ENCODE measurements at places on chromosomes 1 and 21.

- DNase-seq: no peak
Measured at GRCh38 chr1:232327899-232328298, 302.0 kb downstream of the SIPA1L2 start.

DNA sequence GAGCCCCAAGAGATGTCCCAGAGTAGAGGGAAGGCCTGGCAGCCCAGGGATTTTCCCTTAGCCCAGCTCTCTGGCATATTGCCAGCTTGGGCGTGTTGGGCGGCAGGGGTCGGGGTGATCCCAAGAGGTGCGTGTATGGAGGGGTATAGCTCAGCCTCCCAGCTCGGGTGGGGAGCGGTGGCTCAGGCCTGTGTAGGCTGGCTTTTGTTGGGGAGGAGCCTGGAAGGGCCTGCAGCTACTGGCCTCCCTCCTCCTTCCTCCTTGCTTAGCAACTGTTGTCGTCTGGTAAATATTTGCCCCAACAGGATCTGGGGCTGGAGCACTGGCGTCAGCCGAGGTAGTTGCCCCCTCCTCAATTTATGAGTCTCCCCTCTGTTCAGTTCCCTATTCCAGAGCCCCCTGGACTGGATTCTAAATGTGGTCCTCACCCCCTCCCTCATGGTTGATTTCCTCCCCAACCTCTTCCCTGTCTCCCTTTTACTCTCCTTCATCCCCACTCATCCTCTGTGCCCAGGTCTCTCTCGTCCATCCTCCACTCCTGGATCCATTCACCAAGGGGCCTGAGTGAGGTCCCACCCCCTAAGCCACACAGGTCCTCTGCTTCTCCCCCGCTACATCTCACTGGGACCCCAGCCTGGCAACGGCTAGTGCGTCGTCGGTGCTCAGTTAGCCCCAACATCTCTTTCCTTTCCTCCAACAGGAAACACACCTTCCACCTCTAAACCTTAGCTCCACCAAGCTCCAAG lies 10.3 kb upstream of the LMNA start:
- peak; percentile 63 for DNase-seq

DNA sequence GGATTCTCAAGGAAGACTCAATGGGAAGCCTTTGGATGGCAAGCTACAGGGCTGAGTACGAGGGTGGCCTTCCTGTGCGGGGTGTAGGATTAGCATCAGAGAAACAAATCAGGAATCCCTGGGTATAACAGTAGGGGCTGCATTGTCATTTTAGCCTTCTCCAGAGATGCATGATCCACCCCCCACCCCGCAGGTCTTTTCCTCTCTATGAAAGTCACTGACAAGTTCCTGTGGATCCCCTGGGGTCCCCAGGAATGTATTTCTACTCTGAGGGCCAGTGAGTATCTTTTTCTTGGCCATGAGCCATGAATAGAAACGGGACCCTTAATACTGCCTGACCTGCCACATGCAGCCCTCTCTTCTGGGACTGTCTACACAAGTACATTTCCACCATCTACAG lies 473.0 kb upstream of the VAMP3 start:
- DNase-seq: no peak

- DNase-seq: no peak
Measured at GRCh38 chr1:198672124-198672523, 33.3 kb downstream of the PTPRC start.

- no peak for DNase-seq
Measured at GRCh38 chr1:39671793-39672550, at the start of gene NT5C1A. TSS of gene NT5C1A (minus strand) at chr1:39672107. CDS start at chr1:39672038, 69 bp downstream.

GRCh38 chr1:55337801-55338447 lies 122.8 kb upstream of the USP24 start:
- DNase-seq: no peak

DNA sequence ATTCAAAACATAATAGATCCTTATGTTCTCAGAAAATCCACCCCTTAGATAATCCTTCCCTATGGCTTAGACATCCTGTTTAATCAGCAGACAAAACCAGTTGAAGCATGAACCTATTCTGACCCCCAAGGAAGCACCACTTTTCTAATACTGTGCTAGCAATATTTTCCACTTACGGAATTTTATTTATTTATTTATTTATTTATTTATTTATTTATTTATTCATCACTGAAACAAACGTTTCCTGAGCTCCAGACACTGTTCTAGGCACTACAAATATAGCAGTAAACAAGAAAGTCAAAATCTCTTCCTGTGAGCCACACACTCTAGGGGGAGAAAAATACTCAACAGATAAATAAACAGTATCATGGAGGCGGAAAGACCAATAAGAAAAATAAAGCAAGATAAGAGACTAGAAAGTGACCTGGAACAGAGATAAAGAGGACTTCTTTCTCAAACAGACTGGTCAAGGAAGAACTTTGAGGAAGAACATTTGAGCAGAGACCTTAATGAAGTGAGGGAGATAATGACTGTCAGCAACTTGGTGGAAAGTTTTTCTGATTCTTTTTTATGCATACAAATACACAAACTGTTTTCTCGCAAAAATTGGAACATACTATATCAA lies 145.5 kb upstream of the POGK start:
- no peak for DNase-seq

GRCh38 chr1:220497220-220497947 lies 30.6 kb upstream of the MARK1 start:
- no peak for DNase-seq

- DNase-seq: peak; percentile 32
Measured at GRCh38 chr1:243253211-243253925, 1.7 kb downstream of the CEP170 start.

DNA sequence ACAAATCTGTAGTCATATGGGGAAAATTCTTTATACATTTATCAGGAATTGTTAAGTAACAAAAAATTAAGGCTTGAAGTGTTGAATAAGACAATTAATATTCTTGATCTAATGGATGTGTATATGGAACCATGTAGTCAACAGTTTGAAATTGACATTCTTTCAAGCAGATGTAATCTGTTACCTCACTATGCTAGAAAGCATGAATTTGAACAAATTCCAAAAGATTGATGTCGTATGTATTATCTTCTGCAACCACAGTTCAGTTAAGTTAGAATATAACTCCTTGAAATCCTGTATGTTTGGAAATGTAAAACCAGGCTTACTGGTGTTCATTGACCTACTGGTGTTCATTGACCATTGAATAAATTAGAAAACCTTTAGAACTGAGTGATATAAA lies 16.1 kb downstream of the CCDC18 start:
- no peak for DNase-seq

DNA sequence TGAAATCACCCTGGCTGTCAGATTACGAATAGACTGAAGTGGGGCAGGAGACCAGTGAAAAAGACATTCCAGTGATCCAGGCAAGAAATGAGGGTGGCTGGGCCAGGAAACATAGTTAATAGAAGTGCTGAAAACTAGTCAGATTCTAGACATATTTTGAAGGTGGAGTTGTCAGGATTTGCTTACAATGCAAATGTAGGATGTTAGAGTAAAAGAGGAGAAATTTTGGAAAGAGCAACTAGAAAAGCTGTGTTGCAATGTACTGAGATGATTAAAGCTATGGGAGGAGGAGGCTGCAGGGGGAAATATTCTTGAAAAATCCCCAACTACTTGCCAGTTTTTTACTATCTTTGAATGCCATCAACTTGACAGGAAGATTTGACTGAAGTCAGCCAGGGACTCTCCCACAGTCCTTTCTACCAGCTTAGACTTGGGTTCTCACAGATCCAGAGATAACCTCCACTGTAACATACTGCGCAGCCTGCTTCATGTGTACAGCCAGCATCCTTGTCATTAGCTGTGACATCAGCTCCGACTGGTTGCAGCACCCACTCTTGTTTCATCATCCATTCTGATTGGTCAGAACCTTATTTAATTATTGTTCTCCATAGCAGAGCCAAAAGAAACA lies 109.7 kb downstream of the TSEN15 start:
- peak; percentile 13 for DNase-seq

GRCh38 chr21:25453524-25453923 lies 153.8 kb downstream of the MRPL39 start:
- no peak for DNase-seq

DNA sequence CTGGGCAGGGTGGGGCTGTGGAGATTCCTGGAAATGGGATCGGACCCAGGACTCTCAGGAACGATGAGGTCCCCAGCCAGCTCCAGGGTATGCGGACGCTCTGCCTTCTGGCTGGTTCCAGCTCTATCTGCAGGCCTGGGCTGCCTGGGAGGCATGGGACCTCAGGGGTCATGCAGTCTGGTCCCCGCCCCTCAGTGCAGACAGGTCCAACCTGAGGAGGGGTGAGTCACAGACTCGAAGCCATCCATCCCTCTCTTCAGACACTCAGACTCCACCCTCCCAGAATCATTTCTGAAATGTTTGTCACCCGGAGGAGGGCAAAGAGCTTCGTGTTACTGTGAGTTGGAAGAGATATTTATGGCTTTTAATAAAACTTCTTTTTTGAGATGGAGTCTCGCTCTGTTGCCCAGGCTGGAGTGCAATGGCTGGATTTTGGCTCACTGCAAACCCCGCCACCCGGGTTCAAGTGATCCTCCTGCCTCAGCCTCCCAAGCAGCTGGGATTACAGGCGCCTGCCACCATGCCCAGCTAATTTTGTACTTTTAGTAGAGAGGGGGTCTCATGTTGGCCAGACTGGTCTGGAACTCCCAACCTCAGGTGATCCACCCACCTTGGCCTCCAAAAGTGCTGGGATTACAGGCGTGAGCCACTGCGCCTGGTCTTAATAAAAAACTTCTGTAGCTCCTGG lies 5.9 kb upstream of the MYOM3 start:
- DNase-seq: no peak

GRCh38 chr1:38006008-38006828 lies 904 bp upstream of the FHL3 start:
- no peak for DNase-seq

DNA sequence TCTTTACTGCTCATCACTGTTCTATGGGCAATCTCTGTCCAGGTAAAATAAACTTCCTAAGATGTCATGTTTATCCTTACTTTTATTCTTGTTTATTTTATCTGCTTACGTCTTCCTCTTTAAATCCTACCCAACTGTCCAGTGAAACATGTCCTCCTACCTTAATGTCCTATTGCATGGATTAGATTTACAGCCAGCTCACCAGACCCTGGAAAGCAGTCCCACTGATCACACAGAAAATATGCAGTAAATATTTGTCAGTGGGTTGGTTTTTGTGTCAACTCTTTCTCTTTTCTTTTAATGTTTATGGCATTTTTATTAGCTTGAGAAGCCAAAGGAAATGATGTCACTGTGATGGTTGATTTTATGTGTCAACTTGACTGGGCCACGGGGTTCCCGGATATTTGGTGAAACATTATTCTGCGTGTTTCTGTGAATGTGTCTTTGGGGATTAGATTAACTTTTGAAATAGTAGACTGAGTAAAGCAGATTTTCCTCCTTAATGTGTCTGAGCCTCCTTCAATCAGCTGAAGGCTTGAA lies 258.3 kb downstream of the SRGAP2C start:
- no peak for DNase-seq

- DNase-seq: no peak
Measured at GRCh38 chr1:208000504-208000903, 89.6 kb upstream of the CD34 start.

DNA sequence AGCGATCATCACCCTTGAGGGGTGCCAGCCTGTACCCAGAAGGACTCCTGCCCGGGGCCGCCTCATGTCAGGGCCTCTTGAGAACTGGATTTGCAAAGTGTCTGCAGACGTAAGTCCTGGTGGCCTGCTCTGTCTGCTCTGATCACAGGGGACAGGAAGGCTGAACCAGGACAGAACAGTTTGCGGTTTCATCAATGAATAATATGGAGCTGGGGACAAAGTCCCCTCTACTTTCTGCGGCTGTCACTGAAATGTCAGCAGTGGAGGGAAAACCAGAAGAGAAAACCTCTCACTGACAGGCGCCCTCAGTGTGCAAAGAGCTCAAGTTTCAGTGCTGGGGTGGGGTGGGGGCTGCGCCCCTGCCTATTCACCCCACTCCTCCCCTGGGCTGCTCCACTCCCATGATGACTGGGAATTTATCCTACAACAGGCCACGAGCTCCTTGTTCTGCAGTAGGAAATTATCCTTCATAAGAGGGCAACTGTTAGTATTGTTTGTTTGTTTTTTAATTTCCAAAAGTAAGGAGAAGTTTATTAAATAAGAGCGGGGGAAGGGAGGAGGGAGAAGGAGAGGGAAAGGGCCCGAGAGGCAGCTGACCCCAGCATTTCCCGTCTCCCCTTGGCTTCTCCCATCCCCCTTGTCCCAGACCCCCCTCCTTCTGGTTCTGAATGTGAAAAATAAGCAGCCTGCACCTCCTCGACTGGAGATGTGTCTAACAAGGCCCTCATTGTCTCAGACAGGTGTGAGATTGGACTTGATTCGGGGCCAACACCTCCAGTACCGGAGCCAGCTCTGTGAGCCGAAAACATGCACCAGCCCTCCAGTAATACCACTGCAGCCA lies 149.2 kb downstream of the CLIC6 start:
- no peak for DNase-seq

DNA sequence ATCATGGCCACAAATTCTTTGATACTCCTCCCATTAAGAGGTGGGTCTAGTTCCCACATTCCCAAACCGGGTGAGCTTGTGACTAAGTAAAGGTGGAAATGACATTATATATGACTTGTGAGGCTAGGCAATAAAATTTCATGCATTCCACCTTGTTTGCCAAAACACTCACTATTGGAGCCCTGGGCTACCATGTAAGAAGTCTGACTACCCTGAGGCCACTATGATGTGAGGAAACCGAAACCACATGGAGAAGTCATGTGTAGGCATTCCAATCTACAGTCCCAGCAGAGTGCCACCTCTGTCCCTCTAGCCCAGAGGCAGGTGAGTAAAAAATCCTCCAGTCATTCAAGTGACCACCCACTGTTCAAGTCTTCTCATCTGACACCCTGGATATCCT lies 17.9 kb upstream of the SMG7 start:
- DNase-seq: no peak

GRCh38 chr1:24737368-24738117 lies 7.7 kb upstream of the CLIC4 start:
- DNase-seq: no peak

- no peak for DNase-seq
Measured at GRCh38 chr1:222911866-222912265, 97.0 kb downstream of the DISP1 start.

DNA sequence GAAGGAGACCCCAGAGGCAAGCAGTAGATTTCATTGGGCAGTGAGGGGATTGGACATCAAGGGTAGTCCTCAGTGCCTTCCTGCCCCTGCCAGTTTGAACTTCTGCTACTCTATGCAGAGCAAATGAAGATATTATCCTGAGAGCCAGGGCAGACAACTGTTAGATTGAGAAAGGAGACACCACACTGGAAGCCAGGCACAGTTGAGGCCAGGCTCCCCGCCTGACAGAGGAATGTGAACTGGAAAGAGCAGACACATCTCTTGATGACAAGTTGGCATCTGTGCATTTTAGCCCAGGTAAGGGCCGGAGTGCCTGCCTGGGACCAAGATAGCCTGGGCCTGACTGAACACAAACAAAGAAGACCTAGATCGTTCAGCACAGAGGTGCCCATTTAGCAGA lies 16.0 kb downstream of the SH3BGR start:
- DNase-seq: no peak

GRCh38 chr1:157142201-157142600 lies 4.0 kb upstream of the ETV3 start:
- DNase-seq: no peak

DNA sequence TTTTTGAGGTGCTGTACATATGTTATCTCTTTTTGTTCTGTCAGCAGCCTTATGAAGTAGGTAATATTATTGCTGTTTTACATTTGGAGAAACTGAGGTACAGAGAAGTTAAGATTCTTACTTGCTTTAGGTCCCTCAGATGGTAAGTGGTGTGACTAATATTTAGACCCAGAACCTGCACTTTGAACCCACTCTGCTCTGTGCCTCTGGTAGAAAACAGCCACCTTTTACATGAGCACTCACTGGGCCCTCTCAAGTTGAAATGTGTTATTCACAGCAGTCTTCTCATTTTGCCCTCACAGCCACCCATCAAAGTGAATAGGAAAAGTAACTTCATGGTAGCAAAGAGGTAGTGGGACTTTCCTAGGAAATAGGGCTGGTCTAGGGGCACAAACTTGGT lies 4.7 kb downstream of the NSUN4 start:
- DNase-seq: no peak

All from CD4-positive, CD25-positive, alpha-beta regulatory T cell (primary cell).